ENCODE measurements at places on chromosomes 5 and 9.

GRCh38 chr5:108148715-108149139 is 233.2 kb downstream of the FBXL17 start:
- DNase-seq = peak; percentile 10

GRCh38 chr9:27528886-27529315 is 713 bp downstream of the MOB3B start:
- DNase-seq = no peak

DNA sequence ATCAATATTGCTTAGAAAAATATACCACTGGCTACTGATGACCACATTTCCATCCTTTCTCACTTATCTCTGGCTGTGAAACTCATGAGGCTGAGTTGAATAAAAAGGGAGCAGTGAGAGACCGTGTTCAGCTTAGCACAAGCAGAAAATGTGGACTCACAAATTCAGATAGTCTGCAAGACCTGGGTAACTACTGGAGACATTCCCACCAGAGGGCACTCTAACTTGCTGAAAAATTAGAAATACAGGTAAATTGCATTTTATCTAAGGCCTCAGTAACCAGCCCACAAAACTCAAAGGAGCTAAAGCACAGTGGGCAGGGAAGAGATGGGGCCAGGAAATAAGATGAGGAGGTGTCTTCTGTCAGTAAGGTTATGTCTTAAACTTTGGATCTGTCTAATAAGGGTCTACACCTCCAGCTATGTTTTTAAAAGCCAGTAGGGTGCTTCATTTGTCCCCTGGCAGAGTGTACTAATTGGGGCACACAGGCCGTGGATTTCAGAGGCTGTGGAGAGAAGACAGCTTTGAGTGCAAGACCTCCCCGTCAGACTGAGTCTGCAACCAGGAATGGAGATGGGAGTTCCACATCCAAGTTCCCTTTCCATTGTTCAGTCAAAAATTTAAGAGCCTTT is 8.7 kb upstream of the NDUFB6 start:
- peak; percentile 35 for DNase-seq

DNA sequence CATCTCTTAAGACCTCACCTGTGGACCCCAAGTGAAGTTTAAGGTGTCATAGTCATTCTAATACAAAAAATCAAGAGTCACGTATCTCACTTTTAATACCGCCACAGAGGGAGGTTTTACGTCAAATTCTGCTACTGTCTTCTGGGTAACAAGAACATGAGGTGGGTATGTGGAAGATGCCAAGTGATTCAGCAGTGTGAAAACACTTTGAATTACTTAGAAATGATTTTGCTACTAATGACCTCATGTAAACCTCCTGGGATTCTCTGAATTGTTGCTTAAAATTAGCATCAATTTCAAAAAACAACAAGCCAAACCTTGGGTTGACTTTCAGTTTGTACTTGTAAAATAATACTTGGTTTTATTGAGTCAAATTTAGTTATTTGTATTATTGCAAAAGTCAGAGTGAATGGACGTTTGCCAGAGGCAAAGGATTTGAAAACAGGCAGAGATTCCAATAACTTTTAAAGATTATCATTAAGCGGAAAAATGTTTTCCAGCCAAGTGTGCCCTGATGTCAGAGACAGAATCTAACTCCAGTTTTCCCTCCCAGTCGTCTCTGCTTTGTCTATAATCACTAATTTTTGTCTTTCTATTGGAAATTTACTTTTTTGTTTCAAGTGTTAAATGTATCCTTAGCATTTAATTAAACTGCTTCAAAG is 8.8 kb downstream of the DMRT2 start:
- DNase-seq = no peak

- no peak for DNase-seq
Observed at GRCh38 chr9:108972626-108973209, 38.5 kb downstream of the ABITRAM start.

DNA sequence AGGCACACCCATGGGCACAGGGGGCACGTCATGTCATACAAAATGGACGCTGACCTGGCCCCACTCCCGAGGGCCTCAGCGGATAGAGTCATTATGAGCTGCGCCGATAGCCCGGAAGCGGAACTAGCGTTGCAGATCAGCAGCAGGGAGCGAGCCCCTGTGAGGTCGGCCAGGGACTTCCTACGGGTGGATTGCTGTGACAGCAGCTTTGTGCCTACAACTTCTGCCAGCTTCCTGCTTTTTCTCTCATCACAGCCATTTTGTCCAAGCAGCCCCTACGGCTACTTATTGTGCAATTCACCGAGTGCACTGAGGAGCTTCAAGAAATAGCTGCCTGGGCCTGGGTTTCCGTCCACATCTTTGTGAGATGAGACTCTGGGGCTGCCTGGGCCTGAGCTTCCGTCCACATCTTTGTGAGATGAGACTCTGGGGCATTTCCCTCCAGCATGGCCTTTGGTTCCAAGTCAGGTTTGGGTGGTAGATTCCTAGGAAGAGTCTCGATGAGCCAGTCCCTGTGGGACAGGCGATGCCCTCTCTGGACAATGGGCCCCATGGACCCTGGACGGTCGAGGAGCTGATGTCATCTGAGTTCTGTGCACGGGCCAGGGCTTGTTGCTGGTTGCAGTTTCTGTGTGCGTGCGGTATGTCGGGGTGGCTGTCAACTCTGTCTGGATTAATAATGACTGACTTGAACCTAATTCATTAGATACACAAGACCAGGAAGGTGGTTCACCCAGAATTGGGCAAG is 67.0 kb upstream of the GNE start:
- DNase-seq = no peak

DNA sequence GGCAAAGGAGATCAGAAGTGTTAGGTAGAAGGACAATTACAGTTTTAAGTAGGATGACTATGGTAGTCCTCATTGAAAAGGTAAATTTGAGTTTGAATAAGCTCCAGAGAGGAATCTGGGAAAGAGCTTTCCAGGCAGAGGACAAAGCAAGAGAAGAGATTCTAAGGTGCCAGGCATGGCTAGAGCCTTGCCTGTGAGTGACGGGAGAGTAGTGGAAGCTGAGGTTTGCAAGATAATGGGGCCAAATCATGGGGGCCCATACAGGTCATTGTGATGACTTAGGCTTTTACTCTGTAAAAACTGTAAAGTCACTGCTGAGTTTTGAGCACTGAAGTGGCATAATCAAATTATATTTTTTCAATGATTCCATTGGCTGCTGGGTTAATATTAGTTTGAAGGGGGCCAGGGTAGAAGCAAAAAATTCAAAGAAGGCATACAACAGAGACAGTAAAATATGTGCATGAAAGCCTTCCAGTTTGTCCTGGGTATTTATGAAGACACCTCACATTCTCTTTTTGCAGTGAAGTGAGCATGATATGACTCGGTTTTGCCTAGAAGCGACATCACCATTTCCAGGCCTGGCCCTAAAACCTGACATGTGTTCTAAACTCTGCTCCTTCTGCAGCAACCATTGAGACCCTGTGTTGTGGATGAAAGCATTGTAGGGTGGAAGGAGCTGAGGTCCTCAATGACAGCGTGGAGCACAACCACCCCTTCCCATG is 279.8 kb upstream of the TNC start:
- no peak for DNase-seq

- DNase-seq = no peak
Observed at GRCh38 chr9:126485662-126486061, 128.1 kb upstream of the LMX1B start.

DNA sequence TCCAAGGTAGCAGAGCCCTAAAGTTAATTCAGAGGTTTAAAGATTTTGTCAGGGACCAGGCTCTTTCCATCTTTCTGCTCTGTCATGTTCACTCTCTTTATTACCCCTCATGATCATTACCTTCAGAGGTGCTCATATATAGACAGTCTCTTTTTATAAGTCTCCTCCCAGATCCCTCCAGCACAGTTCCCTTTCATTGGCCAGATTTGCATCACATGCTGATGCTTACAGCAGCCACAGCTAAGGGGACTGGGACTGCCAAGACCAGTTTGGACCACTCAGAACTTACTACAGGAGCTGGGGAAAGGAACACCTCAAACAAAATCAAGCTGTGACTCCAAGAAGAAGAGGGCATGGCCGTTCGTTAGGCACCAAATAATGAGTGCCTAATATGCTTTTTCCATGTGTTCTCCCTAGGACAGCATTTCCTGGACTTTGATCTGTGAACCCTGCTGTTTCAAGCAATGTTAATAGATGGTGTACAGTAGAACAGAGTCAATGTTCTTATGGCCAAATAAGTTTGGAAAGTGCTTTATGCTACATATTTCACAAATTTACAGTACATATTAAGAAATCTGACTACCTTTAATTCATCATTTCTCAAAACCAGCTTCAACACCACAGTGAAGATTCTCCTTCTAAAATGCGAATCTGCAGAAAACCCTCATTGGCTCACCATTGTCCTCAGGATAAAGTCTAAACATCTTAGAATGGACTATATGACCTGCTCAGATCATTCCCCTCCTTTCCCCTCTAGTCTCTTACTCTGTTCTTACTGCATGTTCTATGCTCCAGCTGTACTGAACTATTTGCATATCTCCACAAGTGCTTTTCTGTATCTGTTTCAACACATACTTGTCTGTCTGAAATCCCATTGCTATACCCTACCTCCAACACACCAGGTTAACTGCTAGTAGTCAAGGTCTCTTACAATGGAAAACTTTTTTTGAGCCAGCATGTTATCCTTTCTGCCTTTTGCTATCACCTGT is 3.4 kb downstream of the C5orf58 start:
- no peak for DNase-seq

- DNase-seq = no peak
Observed at GRCh38 chr5:533955-534742, 9.9 kb upstream of the SLC9A3 start.

GRCh38 chr5:59622848-59623247 is 270.7 kb downstream of the PDE4D start:
- no peak for DNase-seq

GRCh38 chr9:115730845-115731244 is 422.7 kb upstream of the PAPPA start:
- DNase-seq = no peak

GRCh38 chr9:128633601-128634000 is 23.0 kb downstream of the DYNC2I2 start:
- DNase-seq = no peak

- no peak for DNase-seq
Observed at GRCh38 chr9:127505396-127506116, 54.2 kb downstream of the LRSAM1 start.

- no peak for DNase-seq
Observed at GRCh38 chr5:139131465-139131864, 66.7 kb downstream of the SIL1 start.

DNA sequence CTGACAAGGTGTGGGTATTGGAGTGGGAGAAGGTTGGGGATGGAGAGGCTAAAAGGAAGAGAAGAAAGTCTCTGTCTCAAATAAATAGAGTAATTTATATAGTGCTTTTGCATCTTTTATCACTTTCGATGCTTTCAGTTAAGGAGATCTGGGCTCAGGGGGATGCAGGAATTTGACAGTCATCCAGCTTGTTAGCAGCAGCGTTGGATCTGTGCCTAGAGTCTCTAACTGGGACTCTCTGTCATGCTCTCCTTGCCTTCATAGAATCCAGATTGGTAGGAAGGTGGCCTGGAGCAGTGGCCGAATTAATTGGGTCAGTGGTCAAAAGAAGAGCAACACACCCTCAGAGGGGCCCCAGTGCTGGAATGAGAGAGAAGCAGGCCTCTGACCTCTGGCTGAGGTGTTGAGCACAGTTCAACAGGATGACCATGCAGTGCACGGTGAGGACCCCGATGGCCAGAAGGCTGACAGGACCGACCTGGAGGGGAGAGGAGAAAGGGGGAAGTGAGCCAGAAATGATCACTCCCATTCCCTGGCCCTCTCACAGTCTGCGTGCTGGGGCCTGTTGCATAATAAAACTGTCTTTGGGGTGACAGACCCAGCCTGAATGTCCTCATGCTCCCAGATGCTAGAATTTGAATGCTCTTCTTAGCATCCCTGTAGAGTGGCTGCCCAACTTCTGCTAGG is 7.6 kb downstream of the SLC36A3 start:
- DNase-seq = no peak

GRCh38 chr9:87080512-87081264 is 133.4 kb upstream of the GAS1 start:
- no peak for DNase-seq

DNA sequence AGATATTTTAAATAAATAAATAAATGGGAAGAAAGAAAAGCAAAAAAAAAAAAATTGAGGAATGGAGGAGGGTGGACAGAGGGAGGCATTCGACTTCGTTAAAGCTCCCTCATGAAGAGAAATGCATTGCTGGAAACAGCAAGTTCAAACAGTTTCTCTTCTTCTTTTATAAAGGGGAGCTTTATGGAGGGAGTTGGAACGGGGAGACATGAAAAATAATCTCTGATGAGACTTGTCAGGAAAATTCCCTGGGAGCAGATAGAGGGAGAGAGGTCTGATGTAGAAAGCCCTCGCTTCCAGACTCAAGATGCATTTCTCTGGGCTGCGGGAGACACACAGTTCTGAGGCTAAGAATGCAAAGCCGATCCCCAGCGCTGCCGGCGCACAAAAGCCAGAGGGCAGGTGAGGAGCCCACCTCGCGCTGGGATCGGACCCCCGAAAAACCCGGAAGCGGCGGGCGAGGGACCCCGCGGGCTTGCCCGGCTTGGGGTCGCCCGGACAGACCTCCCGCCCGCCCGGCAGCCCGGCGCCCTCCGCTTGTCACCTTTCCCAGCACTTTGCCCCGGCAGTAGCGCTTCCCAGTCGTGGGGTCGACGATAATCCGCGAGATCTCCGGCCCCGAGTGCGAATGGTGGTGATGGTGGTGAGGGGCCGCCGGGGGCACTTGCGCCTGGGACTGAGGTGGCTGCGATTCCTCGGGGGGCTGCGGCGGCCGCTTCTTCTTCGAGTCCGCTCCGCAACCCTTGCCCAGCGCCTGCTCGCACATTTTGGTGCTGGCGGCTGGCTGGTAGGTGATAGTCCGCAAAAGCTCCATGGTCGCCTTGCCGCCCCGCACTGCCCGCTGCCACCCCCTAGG is 512 bp downstream of the PLK2 start:
- DNase-seq = peak; percentile 45

DNA sequence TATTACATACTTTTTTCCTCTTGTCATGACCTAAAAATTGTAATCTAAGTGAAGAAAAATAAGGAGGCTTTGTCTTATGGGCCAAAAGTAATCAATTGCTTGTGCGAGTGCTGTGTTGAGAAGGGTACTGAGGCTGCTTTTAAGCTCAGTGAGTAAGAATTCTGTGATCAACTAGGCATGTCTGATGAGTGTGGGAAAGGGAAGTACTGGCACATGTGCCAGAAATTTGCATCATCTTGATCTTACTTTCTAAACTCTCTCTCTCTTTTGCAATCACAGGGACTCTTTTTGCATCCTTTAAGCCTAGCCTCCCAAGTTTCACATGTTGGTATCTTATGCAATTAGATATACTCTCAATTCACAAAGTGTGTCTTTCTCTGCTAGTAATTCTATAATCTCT is 329.9 kb downstream of the KIF4B start:
- DNase-seq = no peak

DNA sequence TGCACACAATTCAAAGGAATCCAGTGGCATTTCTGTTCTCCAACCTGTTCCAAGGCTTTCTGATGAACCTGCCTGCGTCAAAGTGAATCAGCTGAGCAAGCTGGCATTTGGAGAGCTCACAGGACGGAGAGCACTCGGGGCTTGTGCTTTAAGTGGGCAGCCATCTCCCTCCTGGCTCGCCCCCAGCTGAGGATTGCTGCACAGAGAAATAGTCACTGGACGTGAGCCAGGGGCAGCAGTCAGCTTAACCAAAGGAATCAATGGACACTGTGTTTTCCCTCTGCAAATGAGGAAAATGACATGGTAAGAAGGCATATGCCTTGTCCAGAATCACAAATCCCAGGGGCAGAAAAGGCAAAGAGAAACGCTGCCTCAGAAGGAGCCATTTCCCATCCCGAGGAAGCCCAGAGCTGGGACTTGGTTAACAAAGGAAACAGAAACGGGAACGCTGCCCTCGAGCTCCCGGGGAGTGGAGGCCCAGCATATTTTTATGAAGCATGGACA is 299.4 kb downstream of the ZSWIM6 start:
- DNase-seq = no peak

Data from NCI-H748 treated with DMSO at 0.1 percent for 48 hours (cell line).